ENCODE measurements at places on chromosomes 4 and X.

DNA sequence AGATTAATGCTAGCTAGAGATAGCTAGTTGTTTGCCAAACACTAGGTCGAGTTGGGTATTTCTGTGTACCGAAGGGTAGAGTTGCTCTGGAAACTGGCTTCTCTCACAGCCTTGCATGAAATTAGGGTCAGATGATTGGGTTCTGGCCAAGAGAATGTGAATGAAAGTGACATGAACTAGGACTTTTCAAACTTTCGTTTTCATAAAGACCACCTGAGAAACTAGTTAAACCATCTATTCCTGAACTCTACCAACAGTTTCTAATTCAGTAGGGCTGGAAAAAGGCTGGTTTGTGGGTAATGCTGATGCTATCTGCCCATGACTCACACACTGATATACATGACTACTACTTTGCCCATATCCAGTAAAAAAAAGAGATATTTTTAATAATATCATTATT, 157.6 kb downstream of the GASK1B start:
- DNase-seq, result no peak

DNA sequence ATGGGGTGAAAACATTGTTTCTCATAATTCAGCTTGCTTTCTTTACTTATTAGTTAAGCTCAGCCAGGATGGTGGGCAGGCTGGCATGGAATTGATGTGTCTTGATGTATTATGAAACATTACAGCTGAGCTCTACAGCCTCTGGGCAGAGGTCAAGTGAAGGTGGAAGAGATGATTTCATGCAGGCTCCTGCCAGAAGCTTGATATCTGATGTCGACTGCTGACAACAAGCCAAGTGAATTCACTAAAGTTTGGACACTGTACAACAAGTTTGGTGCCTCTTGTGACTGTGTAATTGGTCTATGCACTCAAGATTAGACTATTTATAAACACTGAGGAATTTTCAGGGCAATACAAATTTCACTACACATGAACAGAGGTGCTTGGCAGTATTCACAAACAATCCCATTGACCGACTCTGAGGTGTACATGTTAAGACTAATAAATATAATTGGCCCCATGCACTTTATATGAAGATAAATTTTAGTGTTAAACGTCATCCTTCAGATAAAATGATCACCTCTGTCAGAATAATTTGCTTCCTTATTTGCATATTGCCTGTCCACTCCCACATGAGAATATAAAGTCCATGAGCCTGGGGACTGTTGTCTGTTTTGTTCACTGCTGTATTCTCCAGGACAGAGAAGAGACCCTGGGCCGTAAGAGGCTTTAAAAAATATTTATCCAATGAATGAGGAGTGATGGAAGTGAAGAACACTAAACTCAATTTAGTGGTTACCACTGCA, 612.2 kb downstream of the IQCM start:
- DNase-seq, result no peak

- DNase-seq, result no peak
These were observed 333.1 kb upstream of the FAM241A start for GRCh38 chr4:111812114-111812513.

DNA sequence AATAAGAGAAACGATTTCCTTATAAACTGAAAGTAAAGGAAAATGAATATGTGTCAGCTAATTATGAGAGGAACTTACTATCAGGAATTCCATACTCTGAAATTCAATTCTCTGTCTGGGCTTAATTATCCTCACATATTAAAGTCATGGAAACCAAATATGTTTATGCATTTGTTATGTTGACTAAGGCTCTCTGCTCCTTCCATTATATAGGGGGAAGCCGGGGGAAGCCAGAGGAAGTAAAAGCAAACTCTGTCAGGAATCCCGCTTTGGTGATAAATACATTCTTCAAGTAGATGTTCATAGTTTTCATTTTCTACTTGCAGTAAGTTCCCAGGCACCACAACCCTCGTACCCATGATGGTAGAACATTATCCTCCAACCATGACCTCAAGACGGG, 142.8 kb upstream of the VCX2 start:
- DNase-seq, result no peak

- no peak for DNase-seq
These were observed 28.3 kb upstream of the NWD2 start for GRCh38 chr4:37216209-37216608.

- DNase-seq, result no peak
These were observed 66.7 kb upstream of the LNX1 start for GRCh38 chr4:53658029-53658428.

GRCh38 chr4:82515705-82516104, 46.1 kb downstream of the TMEM150C start:
- no peak for DNase-seq

- DNase-seq, result no peak
These were observed 75.4 kb downstream of the RPS3A start for GRCh38 chr4:151174784-151175183.

DNA sequence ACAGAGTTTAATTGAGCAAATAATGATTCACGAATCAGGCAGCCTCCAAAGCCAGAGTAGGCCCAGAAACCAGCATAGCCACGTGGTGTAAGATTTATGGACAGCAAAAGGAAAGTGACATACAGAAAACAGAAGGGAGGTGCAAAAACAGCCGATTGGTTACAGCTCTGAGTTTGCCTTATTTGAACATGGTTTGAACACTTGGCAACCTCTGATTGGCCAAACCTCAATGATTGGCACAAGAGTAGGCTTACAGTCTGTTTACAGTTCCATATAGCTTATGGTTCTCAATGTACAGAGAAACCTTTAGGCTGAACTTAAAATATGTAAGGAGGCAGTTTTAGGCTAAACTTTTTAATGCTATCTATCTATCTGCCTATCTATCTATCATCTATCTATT, 394.8 kb downstream of the CFAP47 start:
- no peak for DNase-seq

GRCh38 chrX:23992431-23992830, 34.6 kb downstream of the KLHL15 start:
- no peak for DNase-seq

DNA sequence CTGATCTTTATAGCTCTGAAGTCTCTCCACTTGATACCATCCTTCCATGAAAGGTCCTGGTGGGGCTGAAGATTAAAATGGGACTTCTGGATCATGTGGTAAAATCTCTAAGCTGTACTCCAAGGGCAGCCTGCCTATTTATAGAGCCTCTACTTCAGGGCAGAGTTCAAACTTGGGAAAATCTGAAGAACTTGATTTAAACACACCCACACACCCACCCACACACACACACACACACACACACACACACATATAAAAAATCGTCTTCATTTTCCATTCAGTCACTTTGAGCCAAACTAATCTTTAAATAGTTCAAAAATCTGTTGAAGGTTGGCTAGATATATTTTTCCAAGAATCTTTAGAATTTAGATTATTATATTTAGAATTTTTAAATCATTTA, 234.9 kb upstream of the GPC4 start:
- no peak for DNase-seq

- no peak for DNase-seq
These were observed 8.0 kb downstream of the SMPX start for GRCh38 chrX:21749924-21750323.

DNA sequence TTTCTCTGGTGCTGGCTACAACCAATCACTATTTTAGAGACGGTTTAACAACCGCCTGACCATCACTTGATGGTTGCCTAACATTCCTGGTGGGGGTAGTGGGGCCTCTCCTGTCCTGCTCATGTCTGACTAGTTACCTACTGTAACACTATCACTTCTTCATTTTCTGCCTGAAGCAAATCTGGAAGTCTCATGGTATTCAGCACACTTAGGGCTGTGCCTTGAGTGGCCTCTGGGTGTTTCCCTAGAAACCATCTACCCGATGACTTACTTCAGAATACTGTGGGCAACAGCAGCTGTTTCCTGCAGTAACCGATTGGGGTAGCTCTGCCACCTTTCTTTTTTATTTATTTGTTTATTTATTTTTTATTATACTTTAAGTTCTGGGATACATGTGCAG, 880.1 kb upstream of the INTU start:
- no peak for DNase-seq

- no peak for DNase-seq
These were observed 127.4 kb upstream of the EDA2R start for GRCh38 chrX:66766318-66766717.

DNA sequence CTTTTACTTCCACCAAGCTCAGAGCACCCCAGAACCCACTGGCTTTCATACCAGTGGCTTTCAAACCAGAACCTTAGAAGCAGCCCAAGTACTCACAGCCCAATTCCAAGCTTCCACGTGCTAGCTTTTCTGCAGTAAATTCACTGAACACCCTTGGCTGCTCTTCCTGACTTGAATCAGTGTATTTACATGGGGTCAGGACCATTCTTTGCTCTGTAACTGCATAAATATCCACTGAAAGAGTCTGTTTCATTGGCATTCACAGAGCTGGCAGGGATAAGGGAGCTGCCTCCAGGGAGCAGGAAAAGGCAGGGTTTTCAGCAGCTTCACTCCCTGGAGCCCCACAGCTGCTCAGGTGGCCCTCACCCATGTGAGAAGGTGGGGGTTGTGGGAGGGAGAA, 43.8 kb downstream of the RAI2 start:
- DNase-seq, result no peak

DNA sequence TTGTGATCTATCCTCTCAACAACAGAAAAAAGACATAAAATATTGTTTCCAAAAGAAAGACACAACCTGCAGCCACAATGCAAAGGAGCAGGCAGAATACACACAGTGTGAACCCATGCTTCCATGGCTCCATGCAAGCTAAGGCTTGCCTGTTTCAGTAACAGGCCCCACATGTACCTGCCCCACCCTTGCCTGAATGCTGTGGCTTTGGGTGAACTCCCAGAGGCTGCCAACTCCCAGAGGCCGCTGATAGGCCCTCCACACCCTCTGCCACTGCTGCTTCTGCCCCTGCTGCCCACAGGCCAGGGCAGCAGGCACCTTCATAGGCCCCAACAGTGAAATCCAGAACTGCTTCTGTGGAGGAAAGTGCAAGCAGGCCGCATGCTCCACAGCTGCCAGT, 313.9 kb downstream of the CHIC1 start:
- DNase-seq, result no peak

GRCh38 chrX:39613997-39614679, 483.6 kb downstream of the BCOR start:
- DNase-seq, result no peak

DNA sequence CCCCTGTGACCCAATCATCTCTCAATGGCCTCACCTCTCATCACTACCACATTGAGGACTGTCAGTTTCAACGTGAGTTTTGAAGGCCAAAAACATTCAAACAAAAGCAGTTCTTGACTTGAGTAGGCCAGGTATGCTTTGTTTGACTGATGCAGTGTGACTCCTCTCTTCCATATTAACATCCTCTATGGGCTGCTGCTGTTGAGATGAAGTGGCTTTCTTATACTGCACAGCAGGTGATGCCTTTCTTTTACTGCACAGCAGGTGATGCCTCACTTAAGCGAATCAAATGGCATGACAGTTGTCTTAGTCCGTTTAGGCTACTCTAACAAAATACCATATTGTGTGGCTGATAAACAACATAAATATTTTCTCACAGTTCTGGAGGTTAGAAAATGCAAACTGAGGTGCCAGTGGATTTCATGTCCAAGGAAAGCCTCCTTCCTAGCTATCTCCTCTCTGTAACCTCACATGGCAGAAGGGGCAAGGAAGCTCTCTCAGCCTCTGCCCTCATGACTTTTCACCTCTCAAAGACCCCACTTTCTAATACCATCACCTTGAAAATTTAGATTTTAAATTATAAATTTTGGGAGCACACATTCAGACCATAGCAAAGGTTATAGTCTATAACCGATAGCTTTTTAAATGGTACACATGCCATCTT, 2267.9 kb upstream of the AGA start:
- no peak for DNase-seq

GRCh38 chr4:3335385-3335784, 42.6 kb downstream of the RGS12 start:
- DNase-seq, result no peak

DNA sequence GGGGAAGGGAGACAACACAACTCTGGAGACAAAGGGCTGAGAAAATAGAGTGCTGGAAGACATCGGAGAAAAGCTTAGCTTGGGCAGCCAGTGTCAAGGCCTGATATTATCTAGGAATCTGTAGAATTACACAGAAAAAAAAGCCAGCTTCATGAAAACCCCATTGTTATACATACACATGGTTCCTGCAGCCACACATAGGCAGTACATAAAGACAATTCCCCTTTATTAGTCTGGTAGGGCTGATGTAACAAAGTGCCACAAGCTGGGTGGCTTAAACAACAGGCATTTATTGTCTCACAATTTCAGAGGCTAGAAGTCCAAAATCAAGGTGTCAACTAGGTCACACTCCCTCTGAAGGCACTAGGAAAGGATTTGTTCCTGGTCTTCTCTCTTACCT, 503.5 kb downstream of the MID1IP1 start:
- DNase-seq, result no peak

- DNase-seq, result no peak
These were observed 2.5 kb upstream of the PDGFRA start for GRCh38 chr4:54226404-54227255.

GRCh38 chr4:161428180-161428965, 735.4 kb downstream of the FSTL5 start:
- DNase-seq, result no peak

DNA sequence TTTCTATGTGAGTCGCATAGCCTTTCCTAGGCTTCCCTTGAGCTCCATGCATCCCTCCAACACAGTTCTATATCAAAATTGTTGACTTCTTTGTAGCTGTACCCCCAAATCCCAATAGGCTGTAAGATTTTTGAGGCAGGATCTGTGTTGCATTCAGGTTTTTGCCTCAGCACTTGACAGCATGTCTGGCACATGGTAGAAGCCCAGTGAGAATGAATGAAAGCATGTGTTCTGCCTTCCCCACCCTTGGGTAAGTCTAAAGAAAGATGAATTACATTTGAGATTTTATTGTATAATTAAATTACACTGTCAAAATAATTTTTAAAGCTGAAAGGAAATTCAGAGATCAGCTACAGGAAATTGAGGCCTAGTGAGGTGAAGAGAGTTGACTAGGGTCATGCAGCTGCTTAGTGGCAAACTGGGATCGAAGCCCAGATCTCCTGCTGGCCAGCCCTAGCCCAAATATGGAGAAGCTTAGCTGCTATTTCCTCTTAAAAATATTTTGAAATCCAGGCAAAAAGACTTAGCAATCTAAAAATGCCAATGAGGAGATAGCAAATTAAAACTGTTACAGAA, 122.5 kb downstream of the SPATA18 start:
- DNase-seq, result no peak

GRCh38 chrX:150017868-150018267, 79.6 kb upstream of the EOLA2 start:
- DNase-seq, result no peak
